ENCODE measurements at places on chromosomes 1 and 21.

DNA sequence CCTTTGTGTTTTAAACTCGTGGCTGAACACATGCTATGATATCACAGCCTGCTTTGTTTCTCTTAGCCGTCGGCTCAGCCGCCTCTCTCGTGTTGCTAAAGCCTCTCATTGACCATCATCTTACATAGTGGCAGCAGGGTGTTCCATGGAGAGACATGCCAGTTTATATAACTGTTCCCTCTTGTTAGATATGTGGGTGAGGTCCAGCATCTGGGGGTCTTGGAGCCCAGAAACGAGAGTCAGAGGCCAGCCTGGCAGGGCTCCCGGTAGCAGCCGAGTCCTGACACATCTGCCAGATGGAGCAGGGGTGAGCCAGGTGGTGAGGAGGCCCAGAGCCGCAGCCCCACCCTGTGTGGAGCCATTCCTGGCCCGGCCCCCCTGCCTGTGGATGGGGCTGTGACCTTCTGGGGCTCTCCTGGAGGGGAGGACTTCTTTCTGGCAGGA, 11.9 kb downstream of the PODN start:
- DNase-seq: no peak

DNA sequence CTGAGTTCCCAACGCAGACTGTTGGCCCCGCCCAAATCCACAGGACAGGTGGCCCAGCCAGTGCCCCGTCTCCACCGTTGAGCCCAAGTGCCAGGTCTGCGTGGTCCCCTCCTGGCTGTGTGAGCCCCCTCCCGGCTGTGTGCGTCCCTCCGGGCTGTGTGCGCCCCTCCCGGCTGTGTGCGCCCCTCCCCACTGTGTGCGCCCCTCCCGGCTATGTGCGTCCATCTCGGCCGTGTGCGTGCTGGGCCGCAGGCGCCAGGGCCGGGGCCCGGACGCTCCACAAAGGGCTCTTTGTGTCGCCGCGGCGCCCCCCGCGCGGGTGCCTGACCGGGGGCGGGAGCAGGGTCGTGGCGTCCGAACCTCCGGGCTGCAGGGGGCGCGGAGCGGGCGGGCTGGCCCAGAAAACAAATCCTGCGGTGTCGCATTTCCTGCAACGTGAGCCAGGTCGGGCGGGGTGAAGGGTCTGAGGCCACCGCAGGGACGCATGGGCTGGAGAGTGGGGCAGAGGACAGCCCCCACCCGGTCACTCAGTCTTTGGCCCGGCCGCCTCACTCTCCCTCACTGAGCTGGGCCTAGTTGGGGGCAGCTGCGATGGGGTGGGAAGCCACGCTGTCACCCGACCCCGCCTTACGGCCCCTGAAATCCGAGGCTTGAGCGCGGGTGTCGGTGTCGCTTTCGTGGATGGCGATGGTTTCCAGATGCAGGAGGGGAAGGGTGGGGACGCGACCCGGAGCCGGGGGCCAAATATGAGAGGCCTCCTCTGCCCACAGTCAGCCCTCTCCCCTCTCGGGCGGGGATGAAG, 18.8 kb downstream of the TNFRSF25 start:
- no peak for DNase-seq

- DNase-seq: no peak
These were observed 32.0 kb downstream of the RSPH1 start for GRCh38 chr21:42463861-42464515.

DNA sequence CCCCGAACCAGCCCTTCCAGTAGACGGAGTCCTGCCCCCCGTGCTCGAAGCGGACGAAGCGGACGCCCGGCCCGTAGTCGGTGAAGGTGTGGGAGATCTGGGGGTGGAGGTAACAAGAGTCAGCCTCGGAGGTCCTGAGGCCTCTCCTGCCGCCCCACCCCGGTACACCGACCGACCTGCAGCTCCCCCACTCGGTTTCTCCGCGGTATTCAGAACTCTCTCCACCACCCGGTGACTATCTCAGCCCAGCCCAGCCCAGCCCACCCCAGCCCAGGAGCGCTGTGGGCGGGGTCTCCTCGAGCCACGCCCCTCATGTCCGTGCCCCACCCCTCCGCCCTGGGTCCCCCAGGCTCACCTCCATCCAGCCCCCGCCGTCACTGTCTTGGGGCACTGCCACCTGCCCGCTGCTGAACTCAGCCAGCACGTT, 5.5 kb downstream of the FBXO2 start:
- DNase-seq: no peak

- no peak for DNase-seq
These were observed 4.1 kb upstream of the SH3BGRL3 start for GRCh38 chr1:26275580-26276431.

DNA sequence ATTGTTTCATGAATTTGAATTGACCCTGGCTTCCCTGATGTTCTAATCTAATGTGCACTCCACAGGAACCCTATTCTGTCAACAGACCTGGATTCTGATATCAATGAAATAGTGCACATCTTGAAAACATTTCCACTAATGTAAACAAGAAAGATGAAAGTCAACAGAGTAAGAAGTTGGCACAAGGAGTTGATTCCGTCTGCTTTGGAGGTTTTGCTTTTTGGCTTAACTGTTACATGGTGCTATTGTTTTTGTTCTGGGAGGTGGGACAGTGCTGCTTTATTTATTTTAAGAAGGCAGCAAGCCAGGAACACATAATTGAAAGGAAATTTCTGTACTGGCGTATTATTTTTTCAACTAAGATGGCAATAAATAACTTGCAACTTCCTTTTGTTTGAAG, 73.3 kb downstream of the LEPR start:
- DNase-seq: no peak
